MCF 10A (cell line): ENCODE measurements at places on chromosomes 1 and 21.

DNA sequence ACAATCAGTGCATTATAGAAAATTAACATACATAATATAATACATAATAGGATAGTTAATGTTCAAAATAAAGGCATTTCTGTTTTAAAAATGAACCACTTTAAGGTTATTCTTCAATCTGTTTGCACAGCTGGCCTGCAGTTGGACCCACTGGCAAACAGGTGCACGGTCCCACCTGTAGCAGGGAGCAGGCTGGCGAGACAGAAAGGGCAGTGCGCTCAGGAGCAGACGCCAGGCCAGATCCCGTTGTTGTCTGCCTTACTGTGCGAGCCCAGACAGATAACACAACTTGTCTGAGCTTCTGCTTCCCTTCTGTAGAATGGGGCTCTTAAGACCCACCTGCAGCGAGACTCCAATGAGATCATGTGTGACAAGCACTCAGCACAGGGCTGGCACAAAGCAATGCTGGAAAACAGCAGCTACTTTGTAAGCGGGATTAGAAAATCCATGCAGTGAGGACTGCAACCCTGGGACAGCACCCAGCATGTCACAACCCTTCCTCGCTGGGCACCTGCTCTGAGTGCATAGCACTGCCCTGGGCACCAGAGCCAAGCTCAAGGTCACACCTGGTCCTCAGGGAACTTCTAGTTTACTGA lies 33.5 kb downstream of the VPS26C start:
- peaks cover 77% of the 10 kb centered on the region for H3K36me3 ChIP-seq
- no peak for DNase-seq
- H3K27me3 ChIP-seq, result no peaks in the 10 kb centered on the region

GRCh38 chr1:58755468-58755872 lies 28.4 kb downstream of the JUN start:
- H3K27me3 ChIP-seq, result no peaks in the 10 kb centered on the region
- H3K27ac ChIP-seq, result peak overlapping the region; percentile 91
- peaks cover 39% of the 10 kb centered on the region for H3K4me1 ChIP-seq
- peaks cover 5% of the 10 kb centered on the region for H3K36me3 ChIP-seq
- H3K4me3 ChIP-seq, result peak overlapping the region; percentile 49

- no peaks in the 10 kb centered on the region for H3K4me1 ChIP-seq
- H3K4me3 ChIP-seq, result no peak overlapping the region
- H3K27me3 ChIP-seq, result peaks cover 14% of the 10 kb centered on the region
- H3K36me3 ChIP-seq, result no peaks in the 10 kb centered on the region
Observed at GRCh38 chr1:1176931-1177330, 3.3 kb downstream of the TTLL10 start.

DNA sequence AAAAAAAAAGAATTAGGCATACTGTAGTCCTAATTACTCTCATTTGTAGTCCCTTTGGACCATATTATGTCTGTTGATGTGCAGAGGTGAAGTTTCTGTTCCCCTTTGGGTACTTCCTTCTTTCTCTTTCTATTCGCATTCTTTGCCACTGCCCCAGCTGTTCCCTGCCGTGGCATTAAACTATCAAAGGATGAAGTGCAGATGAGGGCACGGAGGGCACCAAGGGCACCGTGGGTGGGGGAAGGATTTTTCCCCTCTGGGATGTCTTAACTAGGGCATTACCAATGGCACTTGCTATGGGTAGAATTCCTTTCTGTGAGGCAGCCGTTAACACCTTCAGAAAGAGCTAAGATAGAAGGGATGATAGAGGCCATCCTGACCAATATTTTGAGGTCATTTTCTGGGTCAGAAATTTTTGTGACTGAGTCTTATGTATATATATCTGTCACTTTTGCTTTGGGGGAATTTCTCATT lies 4.9 kb upstream of the MAPKAPK2 start:
- DNase-seq, result no peak
- no peaks in the 10 kb centered on the region for H3K36me3 ChIP-seq
- no peaks in the 10 kb centered on the region for H3K27me3 ChIP-seq
- H3K27ac ChIP-seq, result no peak overlapping the region
- H3K4me1 ChIP-seq, result peaks cover 19% of the 10 kb centered on the region

DNA sequence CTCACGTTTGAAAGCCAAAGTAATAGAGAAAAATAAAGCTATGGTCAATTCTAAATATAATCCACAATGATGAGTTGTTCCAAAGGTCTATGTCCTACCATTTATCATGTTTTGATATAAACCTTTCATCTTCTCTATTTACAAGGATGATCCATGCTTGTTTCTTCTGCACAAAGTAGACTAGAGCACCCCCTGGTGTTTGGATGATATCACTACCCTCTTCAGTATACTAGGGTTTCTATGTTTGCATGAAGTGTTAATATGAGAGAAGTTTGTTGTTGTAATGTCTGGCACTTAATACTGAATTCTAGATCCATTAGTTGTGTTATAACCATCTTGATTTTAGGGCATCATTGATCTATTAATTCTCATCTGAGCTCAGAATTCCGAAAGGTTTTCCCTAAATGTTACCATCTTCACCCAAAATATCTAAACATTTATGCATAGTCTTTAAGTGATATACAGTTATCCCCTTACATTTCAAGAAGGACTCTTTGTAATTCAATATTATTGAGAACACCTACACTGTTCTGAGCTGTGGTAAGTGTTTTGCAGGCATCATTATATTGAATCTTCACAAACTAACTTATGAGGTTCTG lies 21.1 kb downstream of the CLDN8 start:
- H3K4me3 ChIP-seq, result no peak overlapping the region
- no peak overlapping the region for H3K27ac ChIP-seq
- H3K4me1 ChIP-seq, result no peaks in the 10 kb centered on the region
- no peaks in the 10 kb centered on the region for H3K36me3 ChIP-seq

GRCh38 chr1:37931102-37931360 lies 15.8 kb downstream of the INPP5B start:
- H3K4me1 ChIP-seq, result peaks cover 20% of the 10 kb centered on the region
- DNase-seq, result no peak
- H3K27ac ChIP-seq, result peak overlapping the region; percentile 57
- peak overlapping the region; percentile 89 for H3K4me3 ChIP-seq
- H3K36me3 ChIP-seq, result no peaks in the 10 kb centered on the region

- H3K4me3 ChIP-seq, result no peak overlapping the region
- peak; percentile 34 for DNase-seq
- no peak overlapping the region for H3K27ac ChIP-seq
- peaks cover 24% of the 10 kb centered on the region for H3K36me3 ChIP-seq
- no peaks in the 10 kb centered on the region for H3K27me3 ChIP-seq
Observed at GRCh38 chr1:9872430-9873165, 37.5 kb downstream of the CTNNBIP1 start.

DNA sequence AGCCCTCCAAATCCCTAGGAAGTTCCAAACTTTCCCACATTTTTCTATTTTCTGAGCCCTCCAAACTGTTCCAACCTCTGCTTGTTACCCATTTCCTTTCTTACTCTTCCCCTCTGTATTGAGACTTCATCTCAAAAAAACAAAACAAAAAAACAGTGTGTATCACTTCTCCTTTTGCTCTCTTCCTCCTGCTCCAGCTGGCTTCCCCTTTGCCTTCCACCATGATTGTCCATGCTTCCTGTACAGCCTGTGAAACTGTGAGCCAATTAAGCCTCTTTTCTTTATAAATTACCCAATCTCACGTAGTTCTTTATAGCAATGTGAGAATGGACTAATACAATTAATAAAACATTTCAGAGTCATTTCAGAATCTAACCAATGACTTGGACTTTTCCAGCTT lies 69.6 kb upstream of the KRTAP19-8 start:
- H3K4me3 ChIP-seq, result no peak overlapping the region
- DNase-seq, result no peak
- no peaks in the 10 kb centered on the region for H3K27me3 ChIP-seq
- no peaks in the 10 kb centered on the region for H3K4me1 ChIP-seq
- no peak overlapping the region for H3K27ac ChIP-seq
- H3K36me3 ChIP-seq, result no peaks in the 10 kb centered on the region

DNA sequence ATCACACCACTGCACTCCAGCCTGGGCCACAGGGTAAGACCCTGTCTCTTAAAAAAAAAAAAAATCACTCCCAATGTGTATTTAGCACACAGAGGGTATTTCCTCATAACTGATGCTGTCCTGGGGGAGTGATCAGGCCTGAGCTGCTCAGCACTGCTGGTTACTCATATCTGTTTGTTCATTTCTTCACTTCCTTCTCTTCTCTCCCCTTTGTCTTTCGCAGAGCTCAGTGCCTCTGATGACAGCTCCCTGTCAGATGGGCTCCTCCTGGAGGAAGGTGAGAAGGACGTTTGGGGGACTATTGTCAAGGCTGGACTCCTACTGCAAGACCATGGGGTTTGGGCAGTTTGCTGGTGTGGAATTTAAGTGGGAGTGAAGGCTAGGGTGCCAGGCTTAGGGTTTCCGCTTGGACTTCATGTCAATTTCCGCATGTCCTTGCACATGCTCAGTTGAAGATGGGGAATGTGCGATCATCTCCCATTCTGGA lies 13.0 kb downstream of the INAVA start:
- no peak overlapping the region for H3K4me3 ChIP-seq
- no peak overlapping the region for H3K27ac ChIP-seq
- peak; percentile 61 for DNase-seq
- H3K27me3 ChIP-seq, result no peaks in the 10 kb centered on the region
- H3K36me3 ChIP-seq, result peaks cover 77% of the 10 kb centered on the region

GRCh38 chr21:20998886-20999285 lies 677 bp downstream of the NCAM2 start:
- no peak overlapping the region for H3K27ac ChIP-seq
- no peaks in the 10 kb centered on the region for H3K36me3 ChIP-seq
- no peaks in the 10 kb centered on the region for H3K27me3 ChIP-seq
- no peak overlapping the region for H3K4me3 ChIP-seq
- H3K4me1 ChIP-seq, result peaks cover 5% of the 10 kb centered on the region
- DNase-seq, result no peak

GRCh38 chr1:28343405-28343804 lies 14.6 kb downstream of the MED18 start:
- H3K27me3 ChIP-seq, result no peaks in the 10 kb centered on the region
- DNase-seq, result no peak
- H3K27ac ChIP-seq, result no peak overlapping the region
- no peaks in the 10 kb centered on the region for H3K4me1 ChIP-seq
- no peak overlapping the region for H3K4me3 ChIP-seq
- H3K36me3 ChIP-seq, result no peaks in the 10 kb centered on the region

GRCh38 chr1:234875953-234876855 lies 252.4 kb downstream of the TOMM20 start:
- H3K27me3 ChIP-seq, result no peaks in the 10 kb centered on the region
- no peaks in the 10 kb centered on the region for H3K4me1 ChIP-seq
- no peak overlapping the region for H3K4me3 ChIP-seq
- DNase-seq, result peak; percentile 57
- no peaks in the 10 kb centered on the region for H3K36me3 ChIP-seq

- H3K27me3 ChIP-seq, result no peaks in the 10 kb centered on the region
- no peak overlapping the region for H3K27ac ChIP-seq
- no peak overlapping the region for H3K4me3 ChIP-seq
- H3K4me1 ChIP-seq, result peaks cover 6% of the 10 kb centered on the region
- H3K36me3 ChIP-seq, result no peaks in the 10 kb centered on the region
- no peak for DNase-seq
Observed at GRCh38 chr1:224666078-224666477, 50.0 kb downstream of the CNIH3 start.

DNA sequence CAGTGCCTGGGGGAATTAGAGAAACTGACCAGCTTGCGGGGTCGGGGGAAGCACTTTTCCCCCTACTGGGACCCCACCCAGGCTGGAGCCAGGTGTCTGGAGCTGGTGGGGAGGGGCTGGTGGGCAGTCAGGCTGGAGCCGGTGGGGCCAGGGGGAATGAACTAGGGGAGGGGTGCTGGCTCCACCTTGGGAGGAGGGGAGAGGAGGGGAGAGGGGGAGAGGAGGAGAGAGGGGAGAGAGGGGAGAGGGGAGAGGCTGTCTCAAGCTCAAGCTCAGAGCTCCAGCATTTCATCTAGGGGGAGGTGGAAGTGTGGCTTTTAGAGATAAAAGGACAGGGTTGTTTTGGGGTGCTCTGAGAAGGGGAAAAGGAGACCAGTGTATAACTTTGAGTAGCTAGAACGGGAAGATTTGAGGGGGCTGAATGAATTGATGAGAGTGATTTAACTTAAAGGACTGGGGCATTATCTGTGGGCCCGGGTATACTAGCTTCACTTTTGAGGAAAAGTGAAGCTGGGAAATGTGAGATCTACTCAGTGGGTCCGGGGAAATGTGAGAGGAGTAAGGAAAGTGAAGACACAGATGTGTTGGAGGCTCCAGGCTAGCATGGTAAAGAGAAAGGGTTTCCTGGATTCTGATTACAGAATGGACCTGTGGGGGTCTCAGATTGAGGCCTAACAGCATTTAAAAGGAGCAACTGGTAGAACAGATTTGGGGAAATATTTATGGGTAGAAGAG lies 2.8 kb downstream of the EFNA1 start:
- no peak for DNase-seq
- peaks cover 67% of the 10 kb centered on the region for H3K4me1 ChIP-seq
- peak overlapping the region; percentile 90 for H3K27ac ChIP-seq
- H3K27me3 ChIP-seq, result no peaks in the 10 kb centered on the region
- H3K4me3 ChIP-seq, result peak overlapping the region; percentile 100

- H3K4me3 ChIP-seq, result no peak overlapping the region
- no peaks in the 10 kb centered on the region for H3K27me3 ChIP-seq
- H3K36me3 ChIP-seq, result no peaks in the 10 kb centered on the region
- H3K27ac ChIP-seq, result no peak overlapping the region
Observed at GRCh38 chr1:56017336-56017735, 562.0 kb downstream of the PLPP3 start.

DNA sequence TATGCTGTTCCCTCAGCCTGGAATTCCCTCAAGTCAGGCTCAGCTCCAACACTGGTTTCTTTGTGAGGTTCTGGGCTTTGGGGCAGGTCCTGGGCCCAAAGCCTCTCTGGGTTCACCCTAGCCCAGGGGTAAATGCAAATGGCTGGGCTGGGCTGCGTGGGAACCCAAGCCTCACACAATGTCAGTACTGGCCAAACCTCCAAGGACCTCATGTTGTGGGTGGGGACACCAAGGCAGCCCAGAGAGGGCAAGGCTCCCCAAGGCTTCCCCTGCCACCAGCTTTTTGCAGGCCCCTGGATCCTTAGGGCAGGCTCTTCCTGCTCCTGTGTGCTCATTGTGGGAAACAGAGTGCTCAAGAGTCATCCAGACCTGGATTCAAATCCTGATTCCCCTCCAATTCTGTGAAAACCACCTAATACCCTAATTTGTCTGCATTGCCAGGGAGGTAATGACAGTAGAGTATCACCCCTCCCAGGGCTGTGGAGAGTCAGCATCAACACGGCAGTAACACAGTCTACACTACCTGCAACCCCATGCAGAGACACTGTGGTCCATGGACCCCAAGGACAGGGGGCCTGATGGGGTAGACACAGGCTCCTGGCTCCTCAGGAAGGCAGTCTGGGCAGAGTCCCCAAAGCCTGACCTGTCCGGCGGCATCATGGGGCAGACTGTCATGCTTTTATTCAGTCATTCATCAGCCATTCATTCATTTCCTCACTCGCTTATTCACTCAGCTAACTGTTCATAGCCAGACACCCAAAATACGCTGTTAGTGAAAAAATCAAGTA lies 85.7 kb downstream of the DMRTB1 start:
- H3K27me3 ChIP-seq, result no peaks in the 10 kb centered on the region
- no peak for DNase-seq
- peaks cover 18% of the 10 kb centered on the region for H3K4me1 ChIP-seq
- H3K27ac ChIP-seq, result peak overlapping the region; percentile 67
